Stimulated activated CD4-positive, alpha-beta T cell treated with anti-CD3 and anti-CD28 coated beads, TNF-alpha, amount 100 ng/mL, for 4 hours (primary cell): ENCODE measurements at places on chromosomes 5 and 9.
A peak's percentile ranks its signal among the peaks of the same experiment; 100 is the strongest.

DNA sequence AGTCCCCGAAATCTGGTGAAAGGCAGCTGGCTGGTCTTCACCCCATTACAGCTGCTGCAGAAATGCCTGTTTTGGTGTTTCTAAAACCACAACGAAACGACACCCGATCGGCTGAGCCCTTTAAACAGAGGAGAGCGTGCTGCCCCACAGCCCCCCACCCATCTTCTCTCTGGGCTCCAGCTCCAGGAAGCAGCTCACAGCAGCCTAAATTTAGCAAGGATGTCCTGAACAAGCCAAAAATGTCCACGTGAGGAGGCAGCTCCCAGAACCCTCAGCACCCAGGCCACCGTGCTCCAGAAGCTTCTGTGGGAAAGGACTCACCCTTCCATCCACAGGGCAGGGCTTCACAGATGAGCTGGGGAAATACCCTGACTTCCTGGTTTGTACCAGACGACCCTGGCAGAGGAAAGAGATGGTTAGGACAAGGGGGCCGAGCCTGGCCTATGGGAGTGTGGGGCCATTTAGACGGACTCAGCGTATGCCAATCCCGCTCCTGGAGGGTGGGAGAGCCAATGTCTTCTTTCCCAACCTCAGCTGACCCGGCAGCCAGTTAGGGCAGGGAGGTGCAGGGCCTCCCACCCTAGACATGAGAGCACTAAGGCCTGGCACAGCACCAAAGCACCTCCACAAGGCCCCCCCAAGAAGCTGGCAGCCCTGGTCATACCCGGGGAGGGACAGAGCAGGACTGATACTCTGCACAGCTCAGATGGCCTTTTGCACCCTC, 39.1 kb upstream of the SARDH start:
- no peak for DNase-seq

GRCh38 chr5:683551-684481, 9.3 kb downstream of the TPPP start:
- no peak for DNase-seq

DNA sequence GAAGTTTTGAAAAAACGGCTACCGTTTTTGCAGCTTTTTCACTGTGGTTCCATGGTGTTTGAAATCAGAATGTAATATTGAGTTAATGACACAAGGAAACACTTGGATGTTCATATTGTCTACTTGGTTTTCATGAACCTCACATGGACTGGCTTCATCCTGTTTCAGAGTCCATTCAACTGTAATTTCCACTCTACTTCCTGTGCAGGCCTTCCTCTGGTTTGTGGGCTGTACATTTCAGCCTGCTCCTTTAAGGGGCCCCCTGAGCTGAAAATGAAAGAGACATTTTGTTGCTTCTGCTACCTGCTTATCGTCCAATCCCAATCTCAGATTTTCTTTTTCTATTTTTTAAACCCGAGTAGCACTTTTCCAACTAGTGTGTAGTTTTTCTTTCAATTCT, 41.8 kb upstream of the CDKN2B start:
- DNase-seq = no peak

- DNase-seq = no peak
Measured at GRCh38 chr5:129508606-129509005, 48.5 kb downstream of the ADAMTS19 start.

DNA sequence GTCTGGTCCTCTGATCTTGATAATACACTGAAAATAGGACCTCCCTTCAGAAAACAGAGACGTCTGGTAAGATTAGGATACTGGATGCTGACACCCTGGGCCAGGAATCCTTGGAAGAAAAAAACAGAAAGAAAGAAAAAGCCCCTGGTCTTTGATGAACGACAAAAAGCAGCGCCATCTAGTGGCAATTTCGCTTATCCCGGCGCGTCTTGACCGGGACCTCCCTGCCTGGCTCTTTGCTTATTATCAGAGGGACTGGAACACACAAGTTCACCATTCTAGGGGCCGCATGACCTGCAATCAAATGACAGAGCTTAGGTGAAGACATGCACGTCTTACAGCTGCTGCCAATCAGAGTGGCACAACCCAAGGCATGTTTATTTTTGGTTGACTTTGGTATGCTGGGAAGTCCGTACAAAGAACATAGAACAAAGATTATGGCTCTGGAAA, 114.9 kb upstream of the NFIB start:
- DNase-seq = no peak

DNA sequence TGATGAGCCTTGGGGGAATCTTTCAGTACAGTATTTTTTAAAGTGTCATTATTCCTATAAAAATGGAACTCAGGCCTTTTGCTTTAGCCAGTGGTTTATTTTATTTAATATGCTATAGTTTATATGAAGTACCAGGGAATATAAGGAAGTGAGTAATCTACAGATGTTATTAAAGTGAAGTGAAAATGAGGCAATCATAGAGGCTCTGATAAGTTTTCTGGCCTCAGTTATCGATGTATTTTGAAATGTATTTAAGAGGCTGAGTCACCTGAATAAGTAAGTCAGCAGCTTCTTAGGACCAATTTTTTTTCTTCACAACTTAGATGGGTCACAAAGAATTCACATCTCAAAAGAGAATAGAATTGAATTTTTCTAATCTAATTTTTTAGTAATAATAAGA, 829.0 kb downstream of the DNAH5 start:
- no peak for DNase-seq

DNA sequence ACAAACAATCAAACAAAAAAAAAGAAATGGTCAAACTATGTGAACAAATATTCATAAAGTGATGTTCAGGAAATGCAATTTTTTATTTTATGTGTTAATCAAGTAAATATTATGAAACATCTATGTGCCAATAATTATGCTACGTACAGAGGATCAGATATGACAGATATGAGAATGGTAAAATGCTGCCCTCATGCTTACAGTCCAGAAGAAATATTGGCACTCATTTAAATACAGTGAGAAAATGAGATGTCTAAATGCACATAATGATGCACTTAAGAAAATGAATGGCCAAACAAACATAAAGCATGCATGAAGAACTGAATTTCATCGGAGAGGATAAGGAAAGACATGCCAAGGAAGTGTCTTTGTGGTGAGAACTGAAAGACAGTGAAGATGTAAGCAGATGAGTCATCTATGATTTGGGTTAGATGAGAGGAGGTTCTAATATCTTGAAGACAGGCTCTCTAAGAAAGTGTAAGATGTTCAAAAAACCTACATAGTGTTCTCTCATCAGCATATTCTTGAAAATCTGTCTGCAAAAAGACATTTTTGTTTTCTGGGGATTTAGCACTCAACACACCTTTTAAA, 1231.1 kb upstream of the ACO1 start:
- DNase-seq = no peak

DNA sequence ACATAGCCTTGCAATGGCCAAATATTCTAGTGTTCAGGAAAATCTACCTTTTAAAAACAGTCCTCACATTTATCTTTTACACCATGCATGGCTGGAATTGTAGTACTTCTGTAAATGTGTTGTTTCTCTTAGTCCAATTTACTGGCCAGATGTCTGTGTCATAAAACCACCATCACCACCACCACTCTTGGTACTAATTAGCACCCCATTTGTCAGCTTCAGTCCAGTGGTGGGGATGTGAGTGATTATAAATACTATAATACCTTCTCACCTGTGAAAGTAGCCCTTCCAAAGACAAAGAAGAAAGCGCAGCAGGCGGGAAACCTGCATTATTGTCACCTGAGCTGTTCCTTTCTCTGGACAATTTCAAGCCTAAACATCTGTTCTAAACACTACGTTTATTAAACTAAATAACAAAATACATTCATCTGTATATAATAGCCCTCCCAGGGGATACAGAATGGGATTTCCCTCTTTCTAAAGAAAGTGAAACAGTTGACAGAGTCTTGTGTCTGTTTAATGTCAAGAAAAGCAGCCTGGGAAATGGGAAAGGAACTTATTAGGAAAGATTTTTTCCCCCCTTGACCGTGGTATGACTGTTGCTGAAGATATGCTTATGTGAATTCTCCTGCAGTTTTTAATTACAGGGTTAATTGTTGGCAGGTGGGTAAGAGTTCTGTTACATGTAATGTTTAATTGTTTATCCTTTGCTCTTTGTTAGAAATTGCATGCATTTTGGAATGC, 144.5 kb upstream of the NUDT12 start:
- DNase-seq = no peak

GRCh38 chr5:10633271-10634049, 69.6 kb downstream of the ANKRD33B start:
- DNase-seq = peak; percentile 13

- no peak for DNase-seq
Measured at GRCh38 chr9:79745752-79746336, 174.1 kb downstream of the TLE4 start.

GRCh38 chr5:82538339-82539034, 260.3 kb upstream of the RPS23 start:
- DNase-seq = no peak

- no peak for DNase-seq
Measured at GRCh38 chr5:170442921-170443320, 53.8 kb upstream of the KCNMB1 start.

- DNase-seq = no peak
Measured at GRCh38 chr9:76136986-76137385, 246.5 kb downstream of the PCSK5 start.

DNA sequence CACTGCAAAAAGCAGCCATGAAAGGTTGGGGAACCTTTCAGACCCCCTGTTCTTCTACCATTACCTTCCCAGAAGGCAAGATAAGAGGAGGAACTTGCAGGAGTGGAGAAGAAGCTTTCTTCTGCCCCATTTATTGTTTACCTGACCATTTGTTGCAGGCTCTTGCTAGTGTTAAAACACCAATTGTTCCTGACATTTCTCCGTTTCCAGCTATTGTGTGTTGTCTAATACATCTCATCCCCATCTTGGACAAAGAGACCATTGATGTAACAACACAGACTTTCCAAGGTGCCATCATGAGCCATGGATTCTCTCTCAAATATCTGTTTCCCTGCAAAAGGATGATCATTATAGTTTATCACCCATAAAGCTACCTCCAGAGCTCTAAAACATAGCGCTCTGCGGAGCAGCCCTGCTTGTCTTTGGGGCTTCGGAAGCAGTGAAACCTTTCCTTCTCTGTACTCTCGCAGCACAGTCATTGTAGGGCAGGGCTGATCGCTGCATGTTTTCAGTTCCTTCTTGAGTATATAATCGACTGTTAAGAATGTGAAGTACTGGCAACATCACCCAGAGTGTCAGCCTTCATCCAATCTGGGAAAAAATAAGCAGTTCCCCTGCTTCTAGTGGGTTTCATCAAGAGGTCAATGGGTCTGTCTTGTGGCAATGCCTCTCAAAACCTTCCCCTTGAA, 680.0 kb downstream of the SEMA5A start:
- no peak for DNase-seq

DNA sequence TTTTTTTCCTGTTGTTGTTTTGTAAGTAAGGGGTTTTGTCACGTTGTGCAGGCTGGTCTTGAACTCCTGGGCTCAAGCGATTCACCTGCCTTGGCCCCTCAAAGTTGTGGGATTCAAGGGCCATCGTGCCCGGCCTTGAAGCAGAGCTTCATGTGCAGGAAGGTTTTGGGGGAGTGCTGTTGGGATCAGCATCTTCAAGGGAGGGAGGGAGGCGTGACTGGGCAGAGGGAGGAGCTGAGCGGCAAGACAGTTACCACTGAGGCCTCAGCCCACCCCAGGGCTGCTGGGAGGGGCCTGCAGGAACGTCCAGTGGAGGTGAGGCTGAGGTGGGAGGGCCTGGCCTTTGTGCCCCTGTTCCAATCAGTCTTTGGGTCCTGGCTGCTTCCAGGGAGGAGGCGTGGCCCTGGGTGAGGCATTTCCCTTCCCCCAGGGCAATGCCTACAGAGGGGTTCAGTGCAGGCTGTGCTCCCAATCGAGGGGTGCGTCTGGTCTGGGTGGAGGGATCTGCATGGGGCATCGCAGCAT, 21.4 kb downstream of the OR2V1 start:
- DNase-seq = no peak

- no peak for DNase-seq
Measured at GRCh38 chr5:9351546-9351945, 194.3 kb downstream of the SEMA5A start.

GRCh38 chr5:483434-484140, 40.6 kb downstream of the EXOC3 start:
- DNase-seq = no peak

DNA sequence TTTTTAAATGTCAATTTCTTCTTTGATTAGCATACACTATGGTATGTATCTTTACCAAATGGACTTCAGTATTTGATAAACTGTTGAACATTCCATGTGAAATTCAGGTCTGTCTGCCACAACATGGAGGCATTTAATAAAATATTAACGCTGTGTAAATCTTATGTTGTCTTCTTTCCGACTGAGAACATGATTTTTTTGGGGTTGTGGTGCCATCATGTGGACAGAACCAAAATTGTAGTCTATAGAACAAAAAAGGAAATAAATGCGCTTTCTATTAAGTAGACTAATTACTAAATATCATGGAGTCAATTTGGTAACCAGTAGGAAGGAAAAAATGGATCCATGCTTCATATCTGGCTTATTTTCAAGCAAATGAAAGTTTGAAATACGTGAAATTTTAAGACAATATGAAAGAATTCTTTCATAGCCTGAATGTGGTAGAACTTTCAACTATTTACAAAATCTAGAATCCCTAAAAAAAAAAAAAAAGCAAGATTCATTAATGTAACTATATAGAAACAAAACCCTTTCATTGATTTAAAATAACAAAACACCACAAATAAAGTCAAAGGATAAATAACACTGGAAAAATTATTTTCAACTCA, 2.8 kb upstream of the PLK2 start:
- DNase-seq = no peak

DNA sequence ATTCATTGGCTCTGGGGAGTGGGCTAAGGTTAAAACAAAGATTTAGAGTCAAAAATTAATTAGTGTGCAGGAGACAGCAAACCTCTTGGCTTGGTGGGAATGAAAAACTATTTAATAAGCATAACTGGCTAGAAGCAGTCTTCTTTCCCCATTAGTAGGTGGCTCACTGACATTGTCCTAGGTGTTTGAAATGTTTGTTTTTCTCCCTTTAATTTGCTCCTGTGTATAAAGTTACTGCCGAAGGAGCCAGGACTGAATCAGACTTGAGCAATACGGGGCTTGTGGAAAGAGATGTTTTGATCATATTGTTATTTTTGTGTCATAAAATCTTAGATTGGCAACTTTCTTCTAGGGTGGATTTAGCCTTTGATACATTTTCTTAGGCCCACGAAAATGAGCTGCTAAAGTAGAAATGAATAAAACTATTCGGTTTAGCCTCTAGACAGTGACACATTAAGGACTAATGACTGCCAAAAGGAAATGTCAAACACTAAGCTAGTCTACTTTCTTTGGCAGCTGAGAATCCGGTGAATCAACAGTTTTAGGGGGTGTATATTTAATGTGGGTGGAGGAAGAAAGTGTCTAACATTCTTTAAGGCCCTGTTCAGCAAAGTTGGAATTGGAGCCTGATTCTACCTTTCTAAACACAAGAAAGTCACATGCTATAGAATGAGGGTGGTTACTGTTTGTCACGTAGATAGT, 30.2 kb downstream of the LRRTM2 start:
- DNase-seq = no peak

GRCh38 chr9:32864971-32865370, 81.6 kb downstream of the TMEM215 start:
- no peak for DNase-seq

- no peak for DNase-seq
Measured at GRCh38 chr5:36870399-36871040, 6.0 kb upstream of the NIPBL start.
